Testis (tissue), 5 donors: ENCODE measurements at places on chromosomes 4 and X. TPM values are rescaled to one million over a fixed set of nuclear protein-coding genes. Genes with fewer than 3 reads are reported as not detected.

DNA sequence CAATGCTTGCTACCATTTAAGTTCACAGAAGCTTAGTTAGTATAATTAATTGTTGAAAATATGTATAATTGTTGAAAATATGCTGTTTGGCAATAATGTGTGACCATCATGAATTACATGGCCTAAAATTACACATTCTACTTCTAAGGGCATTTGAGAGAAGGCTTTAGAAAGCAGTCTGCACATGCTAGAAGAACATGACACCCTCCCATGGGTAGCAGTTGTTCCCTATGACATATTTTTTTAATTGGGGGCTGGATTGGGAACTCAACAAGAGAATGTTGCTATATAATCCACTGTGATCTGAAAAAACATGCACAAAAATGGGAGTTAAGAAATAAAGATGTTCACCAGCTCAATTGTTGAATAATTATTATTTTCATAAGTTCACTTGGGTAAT lies 331.4 kb downstream of the ARHGAP24 start:
- DNase-seq, result no peak

NDST3 gene
- 0.11 TPM for polyA plus RNA-seq

DNA sequence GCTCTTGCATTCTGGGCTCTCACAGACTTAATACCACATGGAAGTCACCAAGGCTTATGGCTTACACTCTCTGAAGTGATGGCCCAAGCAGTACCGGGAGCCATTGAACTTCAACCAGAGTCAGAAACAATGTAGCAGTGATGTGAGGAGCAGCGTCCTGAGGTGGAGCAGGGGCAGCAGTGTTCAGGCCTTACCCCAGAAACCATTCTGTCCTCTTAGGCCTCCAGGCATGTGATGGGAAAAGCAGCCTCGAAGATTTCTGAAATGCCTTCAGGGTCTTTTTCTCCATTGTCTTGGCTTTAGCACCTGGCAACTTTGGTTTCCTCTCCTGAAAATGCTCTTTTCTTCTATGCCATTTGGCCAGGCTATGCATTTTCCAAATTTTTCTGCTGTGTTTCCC lies 22.8 kb upstream of the PIN4 start:
- DNase-seq, result no peak

DNA sequence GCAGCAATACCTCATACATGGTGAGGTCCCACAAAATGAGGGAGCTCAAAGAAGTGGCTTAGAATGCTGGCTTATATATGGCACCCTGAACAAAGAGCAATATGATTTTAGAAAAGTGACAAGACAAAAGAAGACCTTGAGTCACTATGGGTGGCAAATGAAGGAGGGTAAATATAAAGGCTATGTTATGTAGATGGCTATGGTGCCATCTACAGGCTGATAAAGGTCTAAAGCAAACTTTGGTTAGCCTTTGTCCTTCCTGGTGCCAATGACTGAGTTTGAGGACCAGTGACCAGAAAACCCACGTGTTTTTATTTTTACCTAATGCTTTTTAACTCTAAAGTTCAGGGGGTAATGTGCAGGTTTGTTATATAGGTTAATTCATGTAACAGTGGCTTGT lies 151.8 kb downstream of the CCNG2 start:
- no peak for DNase-seq

- no peak for DNase-seq
Observed at GRCh38 chrX:70410921-70411320, 12.2 kb upstream of the GDPD2 start.
